ENCODE measurements at places on chromosomes 13 and 19.

- DNase-seq: no peak
These were observed 33.6 kb downstream of the KCTD15 start for GRCh38 chr19:33830264-33830663.

GRCh38 chr13:99813336-99814095 is 158.1 kb downstream of the ZIC5 start:
- DNase-seq: no peak

GRCh38 chr13:106291006-106291405 is 244.5 kb downstream of the EFNB2 start:
- no peak for DNase-seq

GRCh38 chr13:105220063-105220462 is 1315.4 kb downstream of the EFNB2 start:
- DNase-seq: no peak

DNA sequence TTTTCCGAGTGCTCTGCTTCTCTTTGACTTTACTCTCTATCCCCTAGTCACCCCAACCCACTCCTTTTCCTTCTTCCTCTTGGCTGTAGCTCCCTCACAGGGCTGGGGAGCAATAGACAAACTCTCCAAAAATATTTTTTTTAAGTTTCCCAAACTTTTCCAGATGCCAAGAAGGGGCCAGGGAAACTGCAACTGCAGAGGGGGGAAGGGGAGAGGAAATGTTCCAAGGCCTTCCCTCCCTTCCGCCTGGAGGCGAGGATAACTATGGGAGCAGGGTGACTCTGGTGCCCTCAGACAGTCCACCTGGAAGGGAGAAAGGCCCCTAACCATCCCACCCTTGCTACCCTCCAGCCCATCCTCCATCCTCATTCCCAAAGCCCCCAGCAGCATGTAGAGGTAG is 49.4 kb downstream of the LYL1 start:
- DNase-seq: no peak
